ENCODE measurements at places on chromosomes 6 and 20. TPM values are rescaled to one million over a fixed set of nuclear protein-coding genes. Genes with fewer than 3 reads are reported as not detected.
A peak's percentile ranks its signal among the peaks of the same experiment; 100 is the strongest.

DNA sequence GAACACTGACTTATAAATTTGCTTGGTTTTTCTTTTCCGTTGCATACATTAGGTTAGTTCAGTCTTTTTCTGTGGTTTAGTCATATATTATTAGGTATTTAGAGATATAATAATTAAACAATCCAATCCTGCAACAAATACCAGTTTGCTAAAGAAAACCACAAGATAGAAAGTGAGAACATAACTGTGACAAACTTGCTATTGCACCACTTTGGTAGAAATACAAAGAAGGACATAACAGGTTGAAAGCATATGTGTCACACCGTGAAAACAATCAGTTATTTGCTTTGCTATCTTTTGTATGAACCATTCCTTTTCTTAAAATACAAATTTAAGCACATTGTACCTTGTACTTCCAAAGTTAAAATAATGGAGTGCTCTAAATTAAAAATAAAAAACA is 42.0 kb upstream of the KCNQ5 start:
- H3K27me3 ChIP-seq: no peaks in the 10 kb centered on the region
- H3K36me3 ChIP-seq: no peaks in the 10 kb centered on the region
- H3K4me1 ChIP-seq: no peaks in the 10 kb centered on the region
- no peak overlapping the region for H3K4me3 ChIP-seq
- no peak for DNase-seq

DNA sequence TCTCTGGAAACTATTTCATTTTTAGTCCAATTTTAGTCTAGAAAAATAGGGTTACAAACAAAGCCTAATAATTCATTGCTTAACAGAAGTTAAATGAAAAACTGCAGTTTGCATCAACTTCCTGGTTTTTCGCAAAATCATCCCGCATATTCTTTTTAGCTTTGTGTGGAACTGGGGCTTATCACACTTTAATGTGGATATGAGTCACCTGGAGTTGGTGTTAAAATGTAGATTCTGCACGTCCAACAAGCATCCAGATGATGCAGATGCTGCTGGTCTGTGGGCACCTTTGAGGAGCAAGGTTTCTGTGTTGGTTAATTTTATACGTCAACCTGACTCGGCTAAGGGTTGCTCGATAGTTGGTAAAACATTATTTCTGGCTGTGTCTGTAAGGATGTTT is 126.1 kb downstream of the PLCB4 start:
- no peak for DNase-seq
- no peaks in the 10 kb centered on the region for H3K4me1 ChIP-seq
- no peaks in the 10 kb centered on the region for H3K36me3 ChIP-seq

GRCh38 chr6:16770701-16771569 is 9.7 kb upstream of the ATXN1 start:
- no peaks in the 10 kb centered on the region for H3K36me3 ChIP-seq
- H3K27me3 ChIP-seq: no peaks in the 10 kb centered on the region
- no peak overlapping the region for H3K27ac ChIP-seq
- no peak overlapping the region for H3K4me3 ChIP-seq

- no peaks in the 10 kb centered on the region for H3K36me3 ChIP-seq
- H3K27ac ChIP-seq: no peak overlapping the region
- no peak for DNase-seq
- no peak overlapping the region for H3K4me3 ChIP-seq
Observed at GRCh38 chr6:114810468-114810867, 467.6 kb upstream of the HS3ST5 start.

TREML2 gene
- 0.43 TPM for polyA plus RNA-seq

DEFB119 gene
- polyA plus RNA-seq: not detected

CYP39A1 gene
- 3.4 TPM for polyA plus RNA-seq

GPLD1 gene
- 2.2 TPM for polyA plus RNA-seq

GRCh38 chr6:28337121-28337520 is 1.2 kb upstream of the ZSCAN31 start:
- peaks cover 9% of the 10 kb centered on the region for H3K4me1 ChIP-seq
- H3K27me3 ChIP-seq: no peaks in the 10 kb centered on the region
- H3K36me3 ChIP-seq: no peaks in the 10 kb centered on the region
- no peak for DNase-seq
- peak overlapping the region; percentile 94 for H3K27ac ChIP-seq

- H3K27me3 ChIP-seq: no peaks in the 10 kb centered on the region
- H3K27ac ChIP-seq: no peak overlapping the region
- DNase-seq: no peak
- H3K4me1 ChIP-seq: peaks cover 17% of the 10 kb centered on the region
- H3K36me3 ChIP-seq: no peaks in the 10 kb centered on the region
Observed at GRCh38 chr6:158561321-158561884, 1.5 kb downstream of the TMEM181 start.

- no peaks in the 10 kb centered on the region for H3K4me1 ChIP-seq
- H3K27me3 ChIP-seq: no peaks in the 10 kb centered on the region
- no peak for DNase-seq
Observed at GRCh38 chr6:140736231-140736630, 1361.8 kb upstream of the CITED2 start.

GRCh38 chr6:139436200-139436956 is 61.9 kb upstream of the CITED2 start:
- peaks cover 4% of the 10 kb centered on the region for H3K4me1 ChIP-seq
- no peak overlapping the region for H3K27ac ChIP-seq
- no peaks in the 10 kb centered on the region for H3K36me3 ChIP-seq
- no peaks in the 10 kb centered on the region for H3K27me3 ChIP-seq
- H3K4me3 ChIP-seq: no peak overlapping the region

EEF1A2 gene
- polyA plus RNA-seq: 29.7 TPM

DNA sequence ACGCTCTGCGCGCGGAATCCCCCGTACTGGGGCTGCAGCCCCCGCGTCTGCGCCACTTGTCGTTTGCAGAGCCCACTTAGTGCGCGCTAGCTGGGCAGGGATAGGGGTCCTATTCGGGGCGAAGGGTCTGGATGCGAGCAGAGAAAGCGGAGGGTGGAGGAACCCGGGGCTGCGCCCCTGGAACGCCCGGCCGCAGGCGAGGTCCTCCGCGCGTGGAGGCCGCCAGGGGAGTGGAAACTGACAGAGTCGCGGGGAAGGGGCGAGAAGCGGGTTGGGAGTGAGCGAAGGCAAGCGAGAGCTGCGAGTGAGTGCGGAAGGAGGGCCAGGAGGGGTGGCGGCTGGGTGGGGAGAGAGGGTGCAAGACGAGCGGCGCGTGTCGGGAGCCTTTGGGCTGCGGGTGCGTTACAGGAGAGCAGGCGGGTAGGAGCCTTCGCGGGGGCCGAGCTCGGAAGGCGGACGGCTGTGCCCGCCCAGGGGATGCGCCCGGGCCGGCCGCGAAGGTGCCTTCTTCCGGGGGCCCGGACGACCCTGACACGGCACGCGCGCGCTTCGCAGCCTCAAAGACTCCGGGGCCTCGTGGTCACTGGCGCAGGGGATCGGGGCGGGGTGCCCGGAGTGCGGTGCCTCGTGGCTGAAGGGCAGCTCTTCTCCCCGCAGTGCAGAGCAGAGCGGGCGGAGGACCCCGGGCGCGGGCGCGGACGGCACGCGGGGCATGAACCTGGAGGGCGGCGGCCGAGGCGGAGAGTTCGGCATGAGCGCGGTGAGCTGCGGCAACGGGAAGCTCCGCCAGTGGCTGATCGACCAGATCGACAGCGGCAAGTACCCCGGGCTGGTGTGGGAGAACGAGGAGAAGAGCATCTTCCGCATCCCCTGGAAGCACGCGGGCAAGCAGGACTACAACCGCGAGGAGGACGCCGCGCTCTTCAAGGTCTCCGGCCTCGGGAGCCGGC is 1.2 kb downstream of the IRF4 start:
- peaks cover 85% of the 10 kb centered on the region for H3K27me3 ChIP-seq
- no peak overlapping the region for H3K27ac ChIP-seq
- no peak overlapping the region for H3K4me3 ChIP-seq
- H3K36me3 ChIP-seq: no peaks in the 10 kb centered on the region
- DNase-seq: no peak

DNA sequence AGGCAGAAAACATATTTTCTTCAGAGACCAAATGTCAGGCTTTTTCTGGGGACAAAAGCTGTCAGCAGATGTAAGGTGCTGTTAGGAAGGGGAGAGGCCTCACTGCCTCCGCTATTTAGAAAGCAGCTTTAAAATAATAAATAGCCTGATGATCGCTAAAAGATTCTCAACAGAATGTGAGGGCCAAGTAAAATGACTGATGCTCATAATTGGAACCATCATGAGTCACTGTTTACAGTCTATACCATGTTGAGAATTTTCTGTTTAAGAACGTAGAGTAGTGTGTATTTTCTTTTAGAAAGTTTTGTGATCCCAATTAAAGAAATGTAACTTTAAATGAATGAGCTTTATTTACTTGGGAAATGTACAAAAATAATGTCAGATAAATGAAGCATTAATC is 220.0 kb downstream of the CLIC5 start:
- DNase-seq: no peak
- H3K27ac ChIP-seq: no peak overlapping the region
- H3K27me3 ChIP-seq: no peaks in the 10 kb centered on the region
- no peaks in the 10 kb centered on the region for H3K36me3 ChIP-seq

DNA sequence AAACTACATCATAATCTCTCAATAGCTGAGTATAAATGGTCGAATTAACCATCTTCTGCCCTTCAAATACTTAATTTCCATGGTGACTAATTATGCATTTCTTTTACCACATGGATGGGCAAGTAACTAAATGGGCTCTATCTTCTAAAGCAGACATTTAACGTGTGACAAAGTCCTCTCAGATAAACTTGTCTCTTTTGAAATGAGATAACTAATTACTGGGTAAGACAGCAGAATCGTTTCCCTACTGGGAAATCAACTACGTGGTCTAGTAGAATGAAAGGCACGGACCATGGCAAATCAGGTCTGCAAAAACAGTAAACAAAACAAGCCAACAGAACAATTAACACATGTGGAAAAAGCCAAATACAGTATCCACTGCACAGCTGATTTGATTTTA is 137.7 kb downstream of the BACH2 start:
- no peak for DNase-seq
- H3K36me3 ChIP-seq: no peaks in the 10 kb centered on the region
- H3K27ac ChIP-seq: no peak overlapping the region
- no peaks in the 10 kb centered on the region for H3K4me1 ChIP-seq

NR2E1 gene
- polyA plus RNA-seq: not detected
